ENCODE measurements at places on chromosomes 5 and 9. TPM values are rescaled to one million over a fixed set of nuclear protein-coding genes. Genes with fewer than 3 reads are reported as not detected.
A peak's percentile ranks its signal among the peaks of the same experiment; 100 is the strongest.

Gene KIF24
- 1.5 TPM for total RNA-seq

Gene CDH6
- total RNA-seq, result 10.8 TPM

Gene MPDZ
- total RNA-seq, result 70.1 TPM

Gene GMCL2
- not detected for total RNA-seq

DNA sequence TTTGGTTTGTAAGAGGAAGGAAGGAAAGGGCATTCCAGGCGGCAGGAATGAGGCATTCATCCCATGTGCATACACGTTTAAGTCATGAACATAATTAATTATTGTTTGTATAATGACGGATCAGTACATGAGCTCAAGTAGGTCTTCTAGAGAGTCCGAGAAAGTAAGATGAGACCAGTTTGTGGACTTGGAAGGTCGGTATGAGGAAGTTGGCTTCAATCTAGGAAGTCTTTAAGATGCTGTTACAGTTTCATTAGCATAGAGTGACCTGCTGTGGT lies 2.1 kb downstream of the GTF3C4 start:
- H3K27me3 ChIP-seq, result no peaks in the 10 kb centered on the region
- H3K36me3 ChIP-seq, result no peaks in the 10 kb centered on the region
- no peak overlapping the region for H3K4me3 ChIP-seq
- H3K4me1 ChIP-seq, result peaks cover 18% of the 10 kb centered on the region
- H3K27ac ChIP-seq, result no peak overlapping the region

DNA sequence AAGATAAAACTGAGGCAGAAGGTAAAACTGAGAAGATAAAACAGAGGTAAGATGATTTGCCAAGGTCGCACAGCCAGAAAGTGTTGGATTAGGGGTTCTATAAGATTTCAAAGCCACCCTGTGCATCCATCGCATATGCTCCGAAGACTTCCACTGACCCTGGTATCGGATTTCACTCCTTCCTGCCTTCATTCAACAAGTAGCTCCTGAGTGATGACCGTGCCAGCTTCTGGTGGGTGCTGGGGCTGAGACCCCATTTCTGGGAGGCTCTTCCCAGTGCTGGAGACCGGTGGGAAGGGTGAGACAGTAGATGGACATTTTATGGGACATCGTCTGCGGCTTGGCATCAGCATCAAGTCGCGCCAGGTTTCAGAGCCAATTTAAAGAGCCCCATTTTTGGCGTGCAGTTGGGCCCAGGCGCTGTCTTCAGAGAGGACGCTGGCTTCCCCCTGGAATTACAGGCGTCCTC lies 53.7 kb upstream of the DAB2IP start:
- DNase-seq, result no peak
- H3K4me1 ChIP-seq, result no peaks in the 10 kb centered on the region
- H3K36me3 ChIP-seq, result no peaks in the 10 kb centered on the region
- H3K4me3 ChIP-seq, result no peak overlapping the region

GRCh38 chr5:88948746-88949600 lies 66.0 kb upstream of the MEF2C start:
- no peaks in the 10 kb centered on the region for H3K4me1 ChIP-seq
- H3K4me3 ChIP-seq, result no peak overlapping the region
- H3K27me3 ChIP-seq, result no peaks in the 10 kb centered on the region
- no peak overlapping the region for H3K27ac ChIP-seq
- H3K36me3 ChIP-seq, result no peaks in the 10 kb centered on the region

Gene CARD19
- 64.3 TPM for total RNA-seq

DNA sequence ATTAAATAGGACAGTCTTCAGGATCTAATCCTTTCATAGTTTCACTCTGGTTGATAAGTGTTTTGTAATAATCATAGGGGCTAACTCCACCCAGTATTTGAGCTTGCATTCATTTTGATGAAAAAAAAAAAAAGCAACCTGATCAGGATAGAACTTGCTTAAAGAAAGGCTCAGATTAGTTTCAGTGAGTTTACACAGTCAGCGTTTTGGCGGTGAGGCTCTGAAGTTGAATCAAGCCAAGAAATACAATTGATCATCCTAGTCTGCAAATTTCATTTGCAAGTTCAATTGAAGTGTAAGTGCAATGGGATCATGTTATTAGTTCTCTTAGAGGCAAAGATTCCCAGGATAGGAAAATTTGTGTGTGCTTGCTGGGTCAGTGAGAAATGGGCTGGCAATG lies 159.7 kb upstream of the ELL2 start:
- DNase-seq, result no peak
- H3K4me3 ChIP-seq, result no peak overlapping the region
- H3K36me3 ChIP-seq, result no peaks in the 10 kb centered on the region
- no peaks in the 10 kb centered on the region for H3K27me3 ChIP-seq
- no peaks in the 10 kb centered on the region for H3K4me1 ChIP-seq

Gene ADAMTSL2
- total RNA-seq, result 11.1 TPM

DNA sequence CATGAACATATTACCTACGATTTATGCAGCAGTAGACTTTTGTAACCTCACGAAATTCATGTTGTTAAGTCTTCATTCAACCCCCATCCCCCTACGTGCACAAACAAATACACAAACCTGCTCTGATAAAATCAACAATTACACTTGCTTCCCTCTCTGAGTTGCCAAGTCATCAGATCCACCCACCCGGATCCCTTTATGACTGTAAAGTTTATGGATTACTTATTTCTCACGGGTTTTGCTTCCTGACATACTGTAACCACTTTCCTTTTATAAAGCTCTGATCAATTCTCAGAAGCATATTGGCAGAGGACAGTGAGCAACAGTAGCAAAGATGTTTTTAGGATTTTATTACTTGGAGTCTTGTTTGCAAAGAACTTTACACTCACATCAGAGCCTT lies 70.5 kb downstream of the MLLT3 start:
- H3K36me3 ChIP-seq, result no peaks in the 10 kb centered on the region
- no peak overlapping the region for H3K27ac ChIP-seq
- H3K4me1 ChIP-seq, result peaks cover 9% of the 10 kb centered on the region
- DNase-seq, result no peak
- no peaks in the 10 kb centered on the region for H3K27me3 ChIP-seq
- no peak overlapping the region for H3K4me3 ChIP-seq

- DNase-seq, result no peak
- H3K4me1 ChIP-seq, result peaks cover 3% of the 10 kb centered on the region
- no peaks in the 10 kb centered on the region for H3K36me3 ChIP-seq
- H3K27me3 ChIP-seq, result no peaks in the 10 kb centered on the region
- H3K4me3 ChIP-seq, result no peak overlapping the region
Measured at GRCh38 chr5:106311230-106311915, 1359.4 kb downstream of the EFNA5 start.

DNA sequence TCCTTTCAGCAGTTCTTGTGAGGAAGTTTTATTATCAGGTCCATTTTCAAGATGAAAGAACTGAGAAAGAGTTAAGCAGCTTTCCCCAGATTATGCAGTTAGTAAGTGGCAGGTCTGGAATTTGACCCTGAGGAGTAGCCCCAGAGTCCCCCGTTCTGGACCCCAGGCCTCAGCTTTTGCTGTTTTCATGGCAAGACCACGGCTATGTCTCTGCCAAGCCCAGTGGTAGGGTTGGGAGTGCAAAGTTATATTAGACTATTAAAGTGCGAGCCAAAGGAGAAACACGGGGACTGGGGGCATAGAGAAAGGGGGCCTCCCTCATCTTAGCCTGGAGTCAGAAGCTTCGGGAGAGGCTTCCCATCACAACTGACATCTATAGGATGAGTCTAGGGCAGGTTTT lies 19.3 kb upstream of the ORM1 start:
- no peak overlapping the region for H3K27ac ChIP-seq
- DNase-seq, result no peak
- no peaks in the 10 kb centered on the region for H3K27me3 ChIP-seq
- H3K4me1 ChIP-seq, result peaks cover 7% of the 10 kb centered on the region
- H3K36me3 ChIP-seq, result no peaks in the 10 kb centered on the region

DNA sequence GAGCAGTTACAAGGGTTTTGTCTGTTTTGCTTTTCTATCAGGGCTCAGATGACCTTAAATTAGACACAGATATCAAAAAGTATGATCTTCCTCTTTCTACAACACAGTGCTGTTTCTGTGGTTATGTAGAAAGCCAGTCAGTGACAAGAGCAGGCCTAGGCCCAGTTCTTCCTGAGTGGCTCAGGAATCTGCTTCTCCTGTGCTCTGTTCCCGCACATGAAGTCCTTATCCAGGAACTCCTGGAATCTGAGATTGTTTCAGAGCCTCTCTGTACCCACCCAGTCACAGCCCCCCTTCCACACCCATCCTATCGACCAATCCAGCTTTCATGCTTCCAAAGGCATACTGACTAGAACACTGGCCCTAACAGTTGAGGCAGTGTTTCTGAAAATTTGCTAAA lies 40.4 kb upstream of the SMU1 start:
- no peaks in the 10 kb centered on the region for H3K4me1 ChIP-seq
- no peaks in the 10 kb centered on the region for H3K36me3 ChIP-seq
- DNase-seq, result no peak
- no peaks in the 10 kb centered on the region for H3K27me3 ChIP-seq

Gene TMCO6
- 129 TPM for total RNA-seq

- no peaks in the 10 kb centered on the region for H3K36me3 ChIP-seq
- peak overlapping the region; percentile 67 for H3K4me3 ChIP-seq
- DNase-seq, result no peak
- no peaks in the 10 kb centered on the region for H3K4me1 ChIP-seq
- H3K27ac ChIP-seq, result peak overlapping the region; percentile 88
Measured at GRCh38 chr5:132226516-132227234, 978 bp downstream of the P4HA2 start.

Gene ADGRD2
- total RNA-seq, result not detected

DNA sequence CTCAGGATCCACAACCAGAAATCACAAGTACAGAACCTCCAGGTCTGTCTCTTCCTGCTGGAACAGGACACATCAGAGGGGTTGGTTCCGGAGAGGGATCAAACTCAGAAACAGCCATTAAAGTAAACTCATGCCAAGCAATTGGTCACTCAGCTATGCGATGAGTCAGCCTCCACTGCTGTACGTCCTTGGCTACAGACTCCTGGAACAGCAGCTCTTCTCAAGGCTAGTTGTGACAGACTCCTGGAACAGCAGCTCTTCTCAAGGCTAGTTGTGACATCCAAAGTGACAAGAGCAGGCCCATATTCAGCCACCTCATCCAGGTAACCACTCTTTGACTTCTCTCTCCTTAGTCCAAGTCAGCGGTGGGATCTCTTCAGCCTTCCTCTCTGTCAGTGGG lies at the start of gene SPINK13:
SPINK13 (plus strand) TSS at position 229 of the 400 bp plus-strand sequence. CDS start 1,279 bp downstream, outside the sequence.
- H3K4me3 ChIP-seq, result no peak within 1 kb of the TSS
- DNase-seq, result no peak
- no peaks in the 10 kb centered on the region for H3K4me1 ChIP-seq
- H3K27me3 ChIP-seq, result no peaks in the 10 kb centered on the region
- no peak within 1 kb of the TSS for H3K27ac ChIP-seq

- no peaks in the 10 kb centered on the region for H3K27me3 ChIP-seq
- H3K27ac ChIP-seq, result no peak overlapping the region
- H3K36me3 ChIP-seq, result no peaks in the 10 kb centered on the region
- no peak overlapping the region for H3K4me3 ChIP-seq
- DNase-seq, result no peak
- H3K4me1 ChIP-seq, result no peaks in the 10 kb centered on the region
Measured at GRCh38 chr5:133788121-133788520, 175.8 kb upstream of the FSTL4 start.

Gene DMRT3
- total RNA-seq, result 0.39 TPM

DNA sequence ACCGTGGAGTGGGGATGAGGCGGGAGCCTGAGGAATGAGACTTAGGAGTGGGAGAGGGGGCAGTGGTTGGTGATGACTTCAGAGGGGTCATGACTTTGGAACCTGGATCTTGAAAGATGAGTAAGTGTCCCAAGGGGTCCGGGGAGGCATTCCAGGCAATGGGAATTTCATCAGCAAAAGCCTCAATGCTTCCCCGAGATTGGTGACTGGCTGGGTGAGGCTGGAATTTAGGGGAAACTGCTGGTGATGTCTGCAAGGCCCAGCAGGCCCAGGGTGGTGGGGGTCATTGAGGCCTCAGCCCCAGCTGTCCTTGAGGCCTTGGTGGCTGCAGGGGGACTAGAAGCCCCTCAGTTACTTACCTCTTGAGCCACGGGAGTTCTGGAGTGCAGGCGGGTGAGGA lies 7.5 kb downstream of the NDST1 start:
- H3K4me1 ChIP-seq, result no peaks in the 10 kb centered on the region
- H3K27me3 ChIP-seq, result no peaks in the 10 kb centered on the region
- peak overlapping the region; percentile 56 for H3K27ac ChIP-seq
- DNase-seq, result no peak

Gene LRRTM2
- 3.7 TPM for total RNA-seq

Gene FGF18
- total RNA-seq, result 2.4 TPM

GRCh38 chr9:95463148-95464060 lies 53.4 kb downstream of the PTCH1 start:
- no peaks in the 10 kb centered on the region for H3K27me3 ChIP-seq
- H3K36me3 ChIP-seq, result no peaks in the 10 kb centered on the region
- DNase-seq, result no peak
- H3K4me1 ChIP-seq, result peaks cover 69% of the 10 kb centered on the region

Gene ARSI
- total RNA-seq, result 8.6 TPM

GRCh38 chr9:77021291-77021894 lies 1.9 kb downstream of the FOXB2 start:
- peaks cover 63% of the 10 kb centered on the region for H3K4me1 ChIP-seq
- peaks cover 9% of the 10 kb centered on the region for H3K27me3 ChIP-seq
- DNase-seq, result no peak
- no peak overlapping the region for H3K4me3 ChIP-seq

Gene SYNPO
- 59.7 TPM for total RNA-seq

Gene CENPP
- total RNA-seq, result 17.1 TPM

Gene OR5C1
- not detected for total RNA-seq

- H3K4me1 ChIP-seq, result no peaks in the 10 kb centered on the region
- no peak overlapping the region for H3K4me3 ChIP-seq
- H3K36me3 ChIP-seq, result no peaks in the 10 kb centered on the region
- H3K27me3 ChIP-seq, result no peaks in the 10 kb centered on the region
Measured at GRCh38 chr5:125210242-125210947, 464.0 kb upstream of the ZNF608 start.

GRCh38 chr5:131436081-131436480 lies 172.2 kb downstream of the CDC42SE2 start:
- peak; percentile 19 for DNase-seq
- H3K36me3 ChIP-seq, result peaks cover 62% of the 10 kb centered on the region

Gene RALGPS1
- 6.5 TPM for total RNA-seq

DNA sequence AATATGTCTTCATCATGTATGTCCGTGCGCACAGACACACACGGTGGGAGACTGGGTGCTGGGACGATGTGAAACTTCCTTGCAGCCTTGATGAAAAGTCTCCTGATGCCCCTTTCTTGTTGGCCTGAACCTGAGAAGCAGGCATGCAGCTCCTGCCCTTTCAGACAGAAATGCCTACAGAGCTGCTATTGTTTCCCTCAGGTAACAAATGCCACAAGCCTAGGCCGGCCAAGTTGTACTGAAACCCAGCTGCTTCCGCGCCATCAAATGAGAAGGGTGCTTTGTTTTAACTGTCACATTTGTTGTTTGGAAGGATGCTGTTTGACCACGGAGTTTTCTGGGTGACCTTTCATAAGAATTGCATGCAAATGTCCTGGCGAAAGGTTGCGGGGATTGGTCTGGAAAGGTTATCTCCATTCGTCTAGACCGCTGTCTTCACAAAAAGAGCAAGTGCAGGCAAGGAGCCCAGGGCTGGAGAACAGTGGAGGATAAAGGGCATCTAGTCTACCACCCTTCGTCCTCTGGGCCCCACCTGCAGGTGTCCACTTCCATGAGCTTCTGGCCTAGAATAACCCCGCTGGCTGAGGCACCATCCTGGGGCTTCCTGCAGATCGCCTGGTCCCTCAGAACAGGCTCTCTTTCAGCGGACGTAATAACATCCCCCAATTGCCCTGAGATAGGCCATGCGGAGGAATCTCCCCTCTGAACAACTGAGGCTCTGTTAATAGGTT lies 197.2 kb downstream of the SEMA6A start:
- no peaks in the 10 kb centered on the region for H3K36me3 ChIP-seq
- H3K27me3 ChIP-seq, result no peaks in the 10 kb centered on the region
- H3K4me3 ChIP-seq, result no peak overlapping the region
- no peak for DNase-seq

- no peak overlapping the region for H3K4me3 ChIP-seq
- no peaks in the 10 kb centered on the region for H3K36me3 ChIP-seq
- no peaks in the 10 kb centered on the region for H3K4me1 ChIP-seq
- no peak overlapping the region for H3K27ac ChIP-seq
- DNase-seq, result no peak
- H3K27me3 ChIP-seq, result no peaks in the 10 kb centered on the region
Measured at GRCh38 chr5:65185468-65185867, 296.3 kb downstream of the ADAMTS6 start.

All from tibial nerve (tissue), 4 donors.